AG09319 (cell line): ENCODE measurements at places on chromosomes 7 and 10.

DNA sequence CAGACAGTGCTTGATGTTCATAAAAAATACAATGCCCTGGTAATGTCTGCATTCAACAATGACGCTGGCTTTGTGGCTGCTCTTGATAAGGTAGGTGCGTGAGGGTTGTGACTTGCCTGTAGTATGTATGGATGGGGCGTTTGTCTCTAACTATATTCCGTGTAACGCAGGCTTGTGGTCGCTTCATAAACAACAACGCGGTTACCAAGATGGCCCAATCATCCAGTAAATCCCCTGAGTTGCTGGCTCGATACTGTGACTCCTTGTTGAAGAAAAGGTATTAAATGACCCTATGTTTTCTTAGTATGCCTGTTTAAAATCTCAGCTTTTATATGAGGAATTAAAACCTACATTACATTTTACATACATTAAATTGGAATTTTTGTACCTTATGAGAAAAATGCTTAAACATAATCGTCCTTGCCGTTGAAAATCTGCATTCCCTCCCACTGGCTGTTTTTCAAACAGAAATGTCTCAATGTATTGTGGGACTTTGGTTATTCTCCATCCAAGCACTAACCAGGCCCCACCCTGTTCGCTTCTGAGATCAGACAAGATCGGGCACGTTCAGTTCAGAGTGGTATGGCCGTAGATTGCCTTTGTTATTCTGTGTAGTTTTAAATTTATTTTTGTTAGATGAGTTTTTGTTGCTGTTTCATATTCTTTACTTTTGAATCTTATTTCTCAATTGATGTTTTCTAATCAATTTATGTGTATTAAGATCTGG lies 85.3 kb downstream of the CUL1 start:
- DNase-seq, result no peak

GRCh38 chr10:132685101-132685891 lies 100.7 kb downstream of the NKX6-2 start:
- no peak for DNase-seq

DNA sequence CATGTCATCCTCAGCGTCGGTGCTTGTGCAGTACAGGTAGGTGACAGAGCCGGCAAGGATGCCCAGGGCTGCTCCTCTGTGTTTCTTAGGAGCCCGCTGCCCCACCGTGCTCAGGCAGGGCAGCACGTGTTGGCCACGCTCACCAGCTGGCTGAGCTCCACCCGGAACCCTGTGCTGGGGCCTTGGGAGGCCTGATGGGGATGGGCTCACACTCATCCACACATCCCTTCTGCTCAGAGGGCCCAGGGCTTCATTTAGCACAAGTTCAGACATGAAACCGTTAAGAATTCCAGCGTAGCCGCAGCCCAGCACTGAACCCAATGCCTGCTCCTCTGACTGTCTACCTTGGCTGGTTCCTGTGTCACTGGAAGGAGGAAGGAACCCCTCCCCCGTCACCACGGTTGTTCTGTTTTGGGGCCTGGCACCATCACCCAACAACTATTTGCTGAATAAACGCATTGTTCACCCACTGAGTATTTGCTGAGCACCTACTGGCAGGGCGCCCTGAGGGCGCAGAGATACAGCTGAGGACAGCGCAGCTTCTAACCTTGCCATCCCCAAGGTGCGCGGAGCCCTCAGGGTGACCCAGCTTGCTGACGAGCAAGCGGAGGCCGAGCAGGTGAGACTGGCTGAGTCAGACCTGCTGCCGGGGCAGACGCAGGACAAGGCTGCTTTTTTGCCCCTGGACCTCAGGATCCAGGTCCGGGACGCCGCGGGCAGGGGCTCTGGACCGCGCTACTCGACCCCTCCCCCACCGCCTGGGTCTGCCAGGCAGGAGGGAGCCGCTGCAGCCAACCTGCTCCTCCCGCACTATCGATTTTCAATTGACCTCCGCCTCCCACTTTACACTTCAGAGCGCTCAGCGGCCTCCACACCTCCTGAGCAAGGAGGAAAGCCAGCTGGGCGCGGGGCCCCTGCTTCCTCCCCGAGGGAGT lies 50.6 kb upstream of the RET start:
- DNase-seq, result no peak

DNA sequence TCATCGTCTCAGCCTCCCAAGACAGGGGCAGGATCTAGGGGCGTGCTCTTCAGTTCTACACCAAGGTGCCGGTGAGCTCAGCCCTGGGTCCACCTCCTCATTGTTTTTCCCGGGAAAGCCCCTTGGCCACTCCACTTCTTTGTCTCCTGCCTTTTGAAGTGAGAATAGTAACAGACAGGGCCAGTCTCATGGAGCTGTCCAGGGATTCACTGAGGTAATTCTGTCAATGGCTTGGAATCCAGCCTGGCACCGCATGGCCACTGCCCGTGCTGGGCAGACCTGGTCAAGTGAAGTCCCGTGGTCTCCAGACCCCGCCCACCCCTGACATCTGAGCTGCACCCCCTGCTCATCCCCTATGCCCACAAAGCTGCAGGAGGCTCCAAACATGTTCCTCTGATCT lies 138.9 kb downstream of the TNS3 start:
- no peak for DNase-seq

DNA sequence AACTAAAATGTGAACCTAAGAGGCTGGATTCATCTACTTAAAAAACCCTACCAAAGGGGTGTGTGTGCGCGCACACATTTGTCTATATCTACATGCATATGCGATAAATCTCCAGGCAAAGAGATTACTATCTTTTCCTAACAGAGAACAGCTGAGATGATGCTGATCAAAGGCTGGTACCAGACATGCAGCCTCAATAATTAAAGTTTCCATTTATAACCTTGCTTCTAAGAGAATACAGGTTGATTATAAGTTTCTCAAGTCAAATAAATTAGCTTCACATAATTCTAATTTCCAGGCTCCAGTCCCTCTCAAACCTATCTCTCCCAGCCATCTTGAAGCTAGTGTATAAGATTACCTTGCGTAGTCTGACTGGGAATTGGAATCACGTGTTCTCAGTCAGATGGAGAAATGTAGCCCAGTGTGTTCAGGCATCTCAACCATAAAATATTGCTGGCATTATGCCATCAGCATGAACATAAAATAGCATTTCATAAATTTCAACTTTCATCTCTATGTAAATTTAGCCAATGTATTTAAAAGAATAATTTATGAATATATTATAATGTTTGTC lies 1062.0 kb downstream of the XPNPEP1 start:
- DNase-seq, result no peak

GRCh38 chr10:94850766-94851165 lies 87.7 kb upstream of the CYP2C9 start:
- DNase-seq, result no peak

DNA sequence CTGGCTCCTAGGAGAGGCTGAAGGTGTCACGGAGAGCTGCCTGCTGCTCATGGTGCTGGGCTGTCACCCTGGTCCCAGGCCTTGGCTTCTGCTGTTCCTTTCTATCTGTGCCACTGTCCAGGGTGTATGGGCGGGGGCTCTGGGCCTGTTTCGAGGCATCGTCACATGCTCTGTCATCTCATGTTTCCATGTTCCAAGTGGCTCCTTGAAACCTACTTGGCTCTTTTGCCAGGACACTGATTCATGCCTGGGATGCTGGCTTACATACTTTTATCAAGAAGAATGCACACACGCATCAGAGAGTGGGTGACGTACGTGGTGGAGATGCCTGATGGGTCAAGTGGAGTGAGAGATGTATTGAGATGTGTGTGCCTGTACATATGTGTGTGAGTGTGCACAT lies 50.9 kb downstream of the ADCY1 start:
- no peak for DNase-seq

DNA sequence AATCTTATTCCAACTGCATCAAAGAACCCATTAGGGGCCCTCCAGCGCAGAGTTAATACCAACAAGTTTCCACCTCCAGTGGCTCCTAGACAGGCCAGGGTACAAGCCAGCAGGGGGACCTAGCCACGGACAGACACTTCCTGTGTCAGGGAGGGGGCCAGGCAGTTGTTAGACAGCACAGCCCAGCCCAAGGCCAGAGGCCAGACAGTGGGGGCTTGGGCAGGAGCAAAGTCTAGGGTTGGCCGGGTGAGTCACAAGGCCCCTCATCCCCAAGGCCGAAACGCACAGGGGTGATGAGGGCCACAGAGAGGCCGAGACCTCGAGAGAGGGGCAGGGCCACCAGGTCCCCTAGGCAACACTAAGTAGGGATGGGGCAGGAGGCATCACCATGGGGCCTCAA lies 19.3 kb upstream of the OPTN start:
- DNase-seq, result no peak

DNA sequence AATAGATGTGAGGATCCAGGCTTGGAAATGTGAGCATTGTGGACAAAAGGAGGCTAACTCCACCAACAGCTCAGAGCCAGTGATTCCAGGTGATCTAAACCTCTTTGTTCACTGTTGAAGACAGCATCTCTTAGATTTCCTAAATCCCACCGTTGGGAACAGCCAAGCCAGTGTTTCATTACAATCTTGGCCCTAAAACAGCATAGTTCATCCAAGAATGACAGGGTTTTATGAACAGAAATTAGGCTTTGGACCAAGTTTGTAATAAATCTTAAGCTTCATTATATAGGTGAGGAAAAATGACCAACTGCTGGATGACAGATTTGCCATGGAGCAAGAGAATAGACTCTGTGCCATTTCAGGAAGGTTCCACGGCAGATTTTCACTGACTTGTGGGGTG lies 65.8 kb downstream of the MTURN start:
- DNase-seq, result no peak

GRCh38 chr10:16996530-16996964 lies 133.1 kb downstream of the CUBN start:
- DNase-seq, result no peak

- DNase-seq, result no peak
Measured at GRCh38 chr10:104127411-104127810, 5.4 kb downstream of the SFR1 start.

- no peak for DNase-seq
Measured at GRCh38 chr7:31648288-31648687, 38.7 kb upstream of the PPP1R17 start.

DNA sequence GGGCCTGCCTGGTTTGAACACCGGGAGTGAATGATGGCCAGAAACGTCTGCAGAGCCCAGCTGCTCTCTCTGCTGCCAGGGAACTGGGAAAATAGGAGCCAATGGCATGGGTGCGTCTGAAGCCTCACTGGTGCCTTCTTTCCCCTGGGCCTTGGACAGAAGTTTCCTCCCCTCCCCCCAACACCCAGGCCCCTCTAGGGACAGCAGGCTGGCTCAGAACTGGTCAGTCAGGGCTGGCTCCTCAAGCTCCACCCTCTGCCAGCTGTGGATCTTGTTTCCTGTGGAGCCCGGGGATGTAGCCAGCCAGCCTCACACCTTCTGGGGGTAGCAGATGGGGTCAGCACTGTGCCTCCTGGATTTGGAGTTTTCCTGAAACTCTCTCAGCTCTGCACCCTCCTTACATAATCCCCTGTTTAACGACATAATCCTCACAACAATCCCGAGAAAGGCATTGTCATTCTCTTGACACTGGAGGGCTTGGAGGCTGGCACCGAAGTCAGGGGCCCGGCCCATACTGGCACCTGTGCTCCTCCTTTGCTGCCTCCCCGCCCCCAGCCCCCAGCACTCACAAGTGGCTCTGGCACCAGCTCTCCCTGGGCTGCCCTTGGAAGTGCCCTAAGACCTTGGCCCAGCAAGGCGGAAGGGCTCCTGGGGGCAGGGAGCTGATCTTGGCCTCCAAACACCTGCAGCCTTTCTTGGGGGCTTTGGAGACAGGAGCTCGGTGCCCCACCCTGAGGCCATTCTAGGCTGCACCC lies 5.7 kb downstream of the LDB3 start:
- no peak for DNase-seq

DNA sequence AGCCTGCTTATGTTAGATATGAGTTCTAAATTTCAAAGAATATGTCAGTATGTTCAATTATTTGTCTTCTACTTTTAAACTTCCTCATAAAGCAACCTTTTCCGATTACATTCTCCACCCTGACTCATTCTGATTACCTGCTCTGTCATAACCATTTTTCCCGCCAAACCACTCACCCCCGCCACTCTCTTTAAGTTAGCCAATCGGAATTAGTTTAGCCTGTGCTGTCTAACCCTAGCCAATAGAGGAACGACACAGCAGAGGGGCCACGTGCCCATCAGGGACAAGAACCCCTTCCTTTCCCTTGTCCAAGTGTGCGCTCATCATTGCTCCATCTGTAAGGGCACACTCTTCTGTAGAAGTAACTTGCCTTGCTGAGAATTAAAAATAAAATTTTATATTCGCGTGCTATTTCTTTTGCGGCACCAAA lies 91.4 kb downstream of the CCDC71L start:
- DNase-seq, result no peak

DNA sequence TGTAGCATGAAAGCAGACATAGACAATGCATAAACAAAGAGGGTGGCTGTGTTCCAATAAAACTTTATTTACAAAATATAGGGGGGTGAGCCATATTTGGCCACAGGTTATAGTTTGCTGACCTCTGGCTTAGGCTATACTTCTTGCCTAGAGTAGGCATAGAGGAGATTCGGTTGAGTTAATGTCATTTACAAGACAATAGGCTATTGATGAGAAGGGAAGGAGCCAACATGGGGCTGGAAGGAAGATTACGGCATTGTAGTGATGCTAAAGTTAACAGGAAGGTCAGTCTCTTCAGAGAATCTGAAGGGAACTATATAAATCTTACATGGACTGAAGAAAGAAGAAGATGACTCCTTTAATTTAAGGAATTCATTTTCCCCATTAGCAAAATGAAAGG lies 463.5 kb downstream of the HTR7 start:
- no peak for DNase-seq

DNA sequence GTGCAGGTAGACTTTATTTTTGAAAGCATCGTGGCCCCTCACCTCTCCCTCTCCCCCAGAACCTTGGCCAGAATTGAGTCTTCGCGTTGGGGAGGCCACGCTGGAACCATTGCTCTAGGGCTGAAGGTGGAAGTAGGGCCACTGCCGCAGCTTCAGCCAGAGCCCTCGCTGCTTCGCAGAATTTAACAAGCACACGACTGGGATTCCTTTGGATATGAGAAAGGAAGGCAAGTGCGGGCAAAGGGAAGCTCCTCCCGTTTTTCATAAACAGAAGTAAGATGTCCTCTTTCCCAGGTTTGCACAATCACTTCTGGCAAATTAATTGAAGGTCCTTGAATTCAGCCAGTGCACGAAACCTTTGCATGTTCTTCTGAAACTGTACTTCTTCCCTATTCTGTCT lies 168.1 kb downstream of the CCDC3 start:
- no peak for DNase-seq
